ENCODE measurements at places on chromosomes 11 and 22.
A peak's percentile ranks its signal among the peaks of the same experiment; 100 is the strongest.

DNA sequence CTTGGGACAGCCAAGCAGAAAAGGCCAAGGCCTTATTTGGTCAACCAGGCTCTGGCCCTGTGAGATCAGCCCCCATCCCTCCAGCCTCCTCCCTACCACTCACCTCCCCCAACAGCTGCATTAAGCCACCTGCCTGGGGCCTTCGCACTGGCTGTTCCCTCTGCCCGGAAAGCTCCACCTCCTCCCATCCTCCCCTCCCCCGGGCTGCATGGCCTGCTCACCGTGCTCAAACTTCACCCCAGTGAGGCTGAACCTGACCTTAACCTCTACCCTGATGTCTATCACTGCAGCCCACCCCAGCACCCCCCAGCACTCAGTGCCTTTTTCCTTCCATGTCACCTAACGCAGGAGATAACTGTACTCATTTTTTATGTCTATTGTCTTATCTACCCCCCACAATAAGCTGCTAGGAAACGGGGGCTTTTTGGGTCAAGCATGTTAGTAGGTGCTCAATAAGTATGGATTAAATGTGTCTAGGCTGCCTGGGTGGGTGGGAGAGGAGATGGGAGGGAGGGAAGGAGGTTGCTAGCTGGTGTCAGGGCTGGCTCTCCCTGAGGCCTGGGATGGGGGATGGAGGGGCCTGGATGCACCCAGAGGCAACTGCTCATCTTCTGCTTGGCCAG, 912 bp downstream of the PTPRCAP start:
- DNase-seq = peak; percentile 45

DNA sequence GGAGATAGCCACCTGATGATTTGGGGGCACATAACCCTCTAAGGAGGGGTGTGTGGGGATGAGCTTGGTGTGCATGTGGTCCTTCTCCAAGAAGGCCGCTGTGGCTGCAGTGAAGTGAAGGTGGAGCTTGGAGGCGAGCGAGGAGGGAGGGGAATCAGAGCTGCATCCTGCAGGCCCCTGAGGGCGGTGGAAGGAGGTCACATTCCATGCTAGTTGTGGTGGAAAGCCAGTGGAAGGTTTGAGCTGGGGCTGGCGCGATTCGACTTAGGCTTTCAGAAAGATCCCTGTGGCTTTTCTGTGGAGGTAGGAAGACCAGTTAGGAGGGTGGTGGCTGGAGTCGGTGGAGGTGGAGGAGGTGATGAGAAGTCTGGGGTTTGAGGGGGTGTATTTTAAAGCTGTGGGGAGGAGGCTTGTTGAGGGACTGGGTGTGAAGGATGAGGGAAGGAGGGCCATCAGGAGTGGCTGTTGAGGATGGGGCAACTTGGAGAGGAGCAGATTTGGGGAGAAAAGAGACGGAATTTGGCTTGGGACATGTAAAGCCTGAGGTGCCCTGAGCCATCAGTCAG, 62.0 kb downstream of the TBC1D22A start:
- no peak for DNase-seq

DNA sequence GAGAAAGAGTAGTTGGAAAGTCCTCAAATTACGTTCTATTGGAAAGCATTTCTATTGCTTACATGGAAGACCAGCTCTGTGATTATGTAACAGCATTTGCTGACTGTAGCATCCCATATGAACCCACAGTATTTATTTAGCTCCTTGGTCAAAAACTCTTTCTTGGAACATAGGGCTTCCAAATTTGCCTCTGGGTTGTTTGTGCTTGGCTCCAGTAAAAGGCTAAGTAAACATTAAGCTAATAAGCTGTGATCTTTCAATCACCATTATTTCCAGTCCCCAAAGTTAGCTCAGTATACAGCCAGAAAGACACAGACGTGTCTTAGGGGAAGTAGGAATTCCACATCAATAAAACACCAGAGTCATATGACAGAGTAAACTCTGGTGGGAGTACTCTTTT, 668.8 kb downstream of the DLG2 start:
- no peak for DNase-seq

GRCh38 chr22:47012589-47013370, 250.3 kb downstream of the TBC1D22A start:
- DNase-seq = no peak

DNA sequence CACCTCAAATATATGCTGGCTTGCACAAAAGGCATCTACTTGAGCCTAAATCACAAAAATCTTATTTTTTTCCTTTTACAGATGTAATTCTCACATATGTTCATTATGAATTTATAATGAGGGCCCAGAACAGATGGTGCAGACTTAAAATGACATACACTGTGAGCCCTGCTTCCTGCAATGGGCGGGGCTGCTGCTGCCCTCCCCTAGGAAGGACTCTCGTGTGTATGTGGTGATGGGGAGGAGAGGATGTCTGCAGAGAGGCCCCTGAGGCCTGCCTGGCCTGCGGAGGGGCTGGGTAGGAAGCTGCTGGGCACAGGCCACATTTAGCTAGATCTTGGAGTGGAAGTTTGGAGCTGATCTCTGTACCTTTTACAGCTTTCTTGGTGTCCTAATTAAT, 233.4 kb upstream of the KIRREL3 start:
- no peak for DNase-seq

GRCh38 chr11:78201096-78201818, 12.5 kb downstream of the USP35 start:
- DNase-seq = no peak

DNA sequence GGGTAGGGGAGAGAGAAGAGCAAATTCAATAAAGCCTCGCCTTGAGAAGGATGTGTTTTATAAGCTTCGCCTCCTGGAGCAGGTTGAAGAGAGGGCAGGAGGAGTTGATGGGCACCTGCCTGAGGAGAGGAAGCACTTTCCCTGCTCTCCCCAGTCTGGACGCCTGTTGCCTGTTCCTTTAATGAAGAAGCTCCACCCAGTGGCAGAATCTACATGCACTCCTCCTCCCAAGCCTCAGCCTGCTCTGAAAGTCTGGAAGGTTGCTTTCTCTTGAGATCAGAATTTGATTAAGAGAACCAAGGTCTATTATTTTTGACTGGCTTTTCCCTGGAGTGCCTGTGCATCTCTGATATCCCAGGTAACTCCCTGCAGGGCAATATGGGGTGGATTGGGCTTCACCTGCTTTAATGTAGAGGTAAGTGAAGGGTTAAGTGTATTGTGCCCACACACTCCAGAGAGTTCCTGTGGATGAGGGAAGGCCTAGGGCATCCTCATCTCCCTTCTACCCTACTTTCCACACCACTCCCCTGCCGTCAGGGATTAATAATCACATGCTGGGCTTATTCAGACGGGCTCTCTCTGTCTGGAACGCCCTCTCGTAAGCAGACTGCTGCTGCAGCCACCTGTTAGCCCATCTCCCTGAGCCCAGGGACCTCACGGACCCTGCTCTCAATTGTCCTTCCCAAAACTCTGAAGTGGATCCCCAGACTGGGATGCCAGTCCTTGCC, 22.3 kb downstream of the NTM start:
- no peak for DNase-seq

DNA sequence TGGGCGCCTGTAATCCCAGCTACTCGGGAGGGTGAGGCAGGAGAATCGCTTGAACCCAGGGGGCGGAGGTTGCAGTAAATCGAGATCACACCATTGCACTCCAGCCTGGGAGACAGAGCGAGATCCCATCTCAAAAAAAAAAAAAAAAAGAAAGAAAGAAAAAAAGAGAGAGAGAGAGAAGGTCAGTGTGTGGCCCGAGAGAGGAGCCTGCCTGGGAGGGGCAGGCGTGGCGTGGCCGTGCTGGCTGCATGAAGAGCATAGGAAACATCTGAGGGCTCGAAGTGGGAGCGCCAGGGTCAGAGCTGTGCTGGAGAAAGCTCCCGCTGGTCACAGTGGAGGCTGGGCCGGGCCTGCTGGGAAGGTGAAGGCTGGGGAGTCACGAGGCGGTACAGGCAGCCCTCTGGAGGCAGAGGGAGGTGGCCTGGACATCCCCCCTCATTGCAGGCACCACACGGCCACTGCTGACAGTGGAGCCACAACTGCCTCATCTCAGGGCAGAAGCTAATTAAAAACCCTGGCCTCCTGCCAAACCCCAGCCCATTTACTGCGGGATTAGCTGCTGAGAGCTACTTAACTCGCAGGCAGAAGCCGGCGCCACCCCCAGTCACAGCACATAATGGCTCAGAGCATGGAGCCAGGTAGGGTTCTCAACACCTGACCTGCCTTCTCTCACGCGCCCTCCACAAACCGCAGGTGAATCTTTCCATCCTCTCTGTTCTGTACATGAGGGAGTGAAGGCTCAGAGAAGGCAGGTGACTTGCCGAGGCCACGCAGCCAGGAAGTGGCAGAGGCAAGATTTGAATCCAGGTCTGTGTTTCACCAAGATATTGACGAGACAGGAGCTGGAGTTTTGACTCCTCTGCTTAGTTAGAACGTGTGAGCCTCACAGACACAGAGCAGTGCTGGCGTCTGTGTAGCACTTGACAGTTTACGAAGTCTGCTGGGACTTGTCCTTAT, 32.6 kb downstream of the NFAM1 start:
- DNase-seq = no peak
